Effector memory CD4-positive, alpha-beta T cell (primary cell): ENCODE measurements at places on chromosomes 12 and 14.

DNA sequence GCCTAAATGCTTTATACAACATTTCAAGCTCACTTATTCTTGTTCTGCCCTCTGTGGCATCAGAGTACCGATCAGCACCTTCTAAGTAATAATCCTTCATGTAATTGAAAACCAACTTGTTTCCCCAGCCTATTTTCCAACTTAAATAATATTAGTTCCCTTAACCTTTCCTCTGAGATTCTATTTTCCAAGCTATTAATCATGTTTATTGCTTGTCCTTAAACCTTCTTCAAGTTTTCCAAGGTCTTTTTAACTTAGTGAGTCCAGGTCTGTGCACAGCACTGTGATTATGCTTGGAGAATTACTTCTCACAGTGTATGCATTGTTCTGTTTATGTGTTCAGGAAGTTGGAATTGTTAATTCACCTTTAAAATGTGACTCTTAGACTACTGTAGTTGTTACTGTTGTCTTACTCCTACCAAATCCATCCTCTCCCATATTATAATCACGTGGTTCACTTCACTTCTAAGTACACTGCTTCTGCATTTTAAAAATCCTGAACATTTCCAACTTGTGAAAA is 1039.3 kb upstream of the FOXG1 start:
- no peak for DNase-seq
- no peak overlapping the region for H3K27ac ChIP-seq
- no peak overlapping the region for H3K4me3 ChIP-seq
- H3K36me3 ChIP-seq = no peaks in the 10 kb centered on the region

DNA sequence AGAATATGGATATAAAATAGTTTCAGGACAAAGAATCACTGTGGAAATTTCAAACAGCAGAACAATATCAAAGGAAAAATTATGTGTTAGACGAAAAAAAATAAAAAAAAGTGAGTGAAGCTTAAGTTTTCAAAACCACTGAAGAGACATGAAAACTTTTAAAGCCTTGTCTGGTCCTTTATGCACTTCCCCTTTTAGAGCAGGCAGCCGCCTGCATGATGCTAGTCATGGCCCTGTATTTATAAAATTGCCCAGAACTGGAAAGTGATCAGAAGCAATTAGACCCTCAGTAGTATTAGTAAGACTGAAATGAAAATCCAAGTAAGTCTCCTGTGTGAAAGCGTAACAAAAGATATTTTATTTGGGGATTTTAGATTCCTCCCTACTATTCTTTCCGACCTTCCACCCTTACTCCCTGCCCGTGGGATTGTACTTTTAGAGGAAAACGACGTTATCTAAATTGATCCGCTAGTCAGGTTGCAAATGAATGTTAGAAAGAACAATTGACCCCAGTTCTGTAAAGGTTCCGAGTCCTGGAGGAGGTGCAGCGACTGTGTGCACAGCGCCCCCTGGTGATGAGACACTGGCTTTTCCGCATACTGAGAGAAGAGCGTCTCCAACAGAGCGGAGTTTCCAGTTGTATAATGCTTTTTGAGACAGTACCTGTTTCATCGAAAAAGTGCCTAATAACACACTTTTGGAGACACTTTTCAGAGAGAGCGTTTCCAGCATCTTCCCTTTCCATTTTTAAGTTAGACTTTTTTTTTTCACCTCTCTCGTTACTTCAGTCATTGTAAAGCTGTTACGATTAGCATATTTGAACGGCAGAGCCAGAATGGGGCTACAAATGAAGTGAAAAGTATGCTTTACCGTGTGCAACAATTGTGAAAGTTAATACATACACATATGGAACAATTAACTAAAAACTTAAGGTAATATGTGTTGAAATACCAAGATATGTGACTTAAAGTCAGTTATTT is 12.4 kb downstream of the MGST1 start:
- no peak for DNase-seq
- no peaks in the 10 kb centered on the region for H3K36me3 ChIP-seq
- H3K4me3 ChIP-seq = no peak overlapping the region
- H3K4me1 ChIP-seq = no peaks in the 10 kb centered on the region
- H3K27ac ChIP-seq = no peak overlapping the region

DNA sequence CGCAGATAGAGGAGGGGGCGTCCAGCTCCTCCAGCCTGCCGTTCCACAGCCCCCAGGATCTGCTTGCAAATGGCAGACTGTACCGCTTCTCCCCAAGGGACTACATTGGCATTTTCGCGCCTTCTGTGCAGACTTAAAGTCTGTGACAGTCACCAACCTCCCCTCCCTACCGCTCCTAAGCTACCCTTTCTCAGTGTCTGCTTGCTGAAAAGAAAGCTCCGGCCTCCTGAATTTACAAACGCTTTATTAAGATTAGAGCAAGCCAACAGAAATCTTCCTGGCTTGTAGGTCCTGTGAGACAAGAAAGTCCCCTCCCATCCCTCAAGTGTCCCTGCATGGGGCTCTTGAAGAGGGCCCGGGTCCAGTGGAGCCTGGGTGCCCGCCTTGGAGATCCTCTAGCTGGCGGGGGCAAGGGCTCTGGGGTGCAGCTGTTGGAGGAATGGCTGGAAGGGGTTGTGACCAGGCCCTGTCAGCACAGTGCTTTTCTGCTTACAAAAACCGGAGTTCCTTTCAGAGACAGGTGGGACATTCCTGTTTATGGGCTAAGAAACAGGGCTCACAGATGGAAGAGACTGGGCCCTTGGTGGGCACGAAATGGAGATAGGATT is 2.8 kb upstream of the DLK1 start:
- no peak overlapping the region for H3K4me3 ChIP-seq
- H3K27me3 ChIP-seq = no peaks in the 10 kb centered on the region
- no peak for DNase-seq
- H3K27ac ChIP-seq = no peak overlapping the region

GRCh38 chr12:111148005-111148404 is 220.9 kb downstream of the PHETA1 start:
- H3K27me3 ChIP-seq = no peaks in the 10 kb centered on the region
- H3K4me1 ChIP-seq = no peaks in the 10 kb centered on the region
- no peaks in the 10 kb centered on the region for H3K36me3 ChIP-seq
- no peak overlapping the region for H3K27ac ChIP-seq
- H3K4me3 ChIP-seq = no peak overlapping the region

DNA sequence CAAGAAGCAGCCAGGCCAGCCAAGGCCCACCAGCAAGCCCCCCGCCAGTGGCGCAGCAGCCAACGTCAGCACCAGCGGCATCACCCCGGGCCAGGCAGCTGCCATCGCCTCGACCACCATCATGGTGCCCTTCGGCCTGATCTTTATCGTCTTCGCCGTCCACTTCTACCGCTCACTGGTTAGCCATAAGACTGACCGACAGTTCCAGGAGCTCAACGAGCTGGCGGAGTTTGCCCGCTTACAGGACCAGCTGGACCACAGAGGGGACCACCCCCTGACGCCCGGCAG is 15.0 kb downstream of the ORAI1 start:
- no peak for DNase-seq
- H3K27ac ChIP-seq = no peak overlapping the region
- H3K4me3 ChIP-seq = no peak overlapping the region
- no peaks in the 10 kb centered on the region for H3K27me3 ChIP-seq
